Osteocyte (in vitro differentiated cells): ENCODE measurements at places on chromosomes 7 and 10. TPM values are rescaled to one million over a fixed set of nuclear protein-coding genes. Genes with fewer than 3 reads are reported as not detected.

DNA sequence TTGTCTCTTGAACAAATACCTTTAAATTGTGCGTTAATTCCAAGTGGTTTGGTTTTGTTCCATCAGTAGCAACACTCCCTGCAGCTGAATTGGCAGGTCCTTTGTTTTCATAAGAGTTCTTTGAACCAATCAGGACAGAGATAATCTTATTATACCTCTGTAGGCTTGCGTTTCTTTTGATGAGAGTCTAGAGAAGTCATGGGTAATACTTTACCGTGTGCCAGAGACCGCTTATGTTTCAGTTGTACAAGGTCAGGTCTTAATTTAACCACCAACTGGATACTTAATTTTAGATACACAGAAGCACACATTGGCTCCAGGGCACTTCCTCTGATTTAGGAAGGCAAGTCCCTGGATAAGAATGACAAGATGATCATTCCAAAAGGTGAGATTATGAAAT, at the start of gene ASB15:
Gene ASB15, plus strand, starts transcription at position 292 of the 400 bp plus-strand sequence. CDS start 12,682 bp downstream, outside the sequence.
- DNase-seq, result no peak

GRCh38 chr7:96016056-96016586, 243.8 kb downstream of the DYNC1I1 start:
- DNase-seq, result no peak

- DNase-seq, result no peak
These were observed 271.5 kb upstream of the ZWINT start for GRCh38 chr10:56632537-56632936.

DNA sequence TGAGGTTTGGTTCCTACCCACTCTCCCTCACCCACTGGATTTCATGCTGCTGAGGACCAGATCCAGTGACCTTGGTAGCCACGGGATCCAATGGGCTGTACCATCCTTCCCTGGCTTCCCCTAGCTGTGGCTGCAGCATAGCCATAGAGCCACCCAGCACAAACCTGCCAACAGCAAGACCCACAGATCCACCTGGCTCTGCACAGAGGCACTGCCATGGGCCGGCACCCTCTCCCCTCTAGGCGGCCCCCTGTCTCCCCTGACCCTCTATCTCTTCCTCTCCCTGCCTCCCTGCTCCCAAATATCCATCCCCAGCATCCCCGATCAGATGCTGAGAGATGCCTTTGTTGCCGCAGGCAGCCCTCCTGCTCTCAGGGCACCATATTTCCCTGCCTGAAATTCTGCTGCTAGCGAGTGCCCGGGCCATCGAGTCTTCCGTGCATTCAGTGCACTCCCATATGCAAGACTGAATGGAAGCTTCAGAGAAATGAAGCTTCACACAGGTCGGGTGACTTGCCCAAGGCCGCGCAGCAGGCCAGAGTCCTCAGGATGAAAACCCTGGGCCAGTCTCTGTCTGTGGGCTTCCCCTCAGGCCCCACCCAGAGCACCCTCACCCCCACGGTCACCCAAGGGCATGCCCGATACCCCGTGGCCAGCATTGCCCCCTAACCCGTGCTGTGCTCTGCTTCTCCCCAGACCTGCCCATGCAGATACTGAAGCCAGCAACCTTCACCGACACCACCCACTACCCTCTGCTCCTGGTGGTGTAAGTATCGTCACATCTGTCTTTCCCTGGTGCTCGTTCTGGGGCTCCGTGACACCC, 130.8 kb downstream of the PAXIP1 start:
- no peak for DNase-seq

DNA sequence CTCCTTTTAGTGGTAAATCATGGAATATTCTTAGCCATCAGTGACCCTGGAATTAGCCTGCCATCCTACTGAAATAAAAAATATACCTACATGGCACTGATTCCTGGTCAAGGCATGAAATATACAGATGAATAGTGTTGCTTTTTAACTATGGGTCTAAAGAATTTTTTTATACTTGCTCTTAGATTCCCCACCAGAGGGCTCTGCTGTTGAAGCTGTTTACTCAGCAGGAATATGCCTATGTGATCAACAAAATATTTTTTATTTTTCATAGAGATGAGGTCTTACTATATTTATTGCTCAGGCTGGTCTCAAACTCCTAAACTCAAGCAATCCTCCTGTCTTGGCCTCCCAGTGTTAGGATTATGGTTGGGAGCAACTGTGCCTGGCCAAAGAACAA, 13.5 kb downstream of the ZC3HC1 start:
- DNase-seq, result no peak

GRCh38 chr7:99210265-99210970, 2.5 kb upstream of the KPNA7 start:
- no peak for DNase-seq

DNA sequence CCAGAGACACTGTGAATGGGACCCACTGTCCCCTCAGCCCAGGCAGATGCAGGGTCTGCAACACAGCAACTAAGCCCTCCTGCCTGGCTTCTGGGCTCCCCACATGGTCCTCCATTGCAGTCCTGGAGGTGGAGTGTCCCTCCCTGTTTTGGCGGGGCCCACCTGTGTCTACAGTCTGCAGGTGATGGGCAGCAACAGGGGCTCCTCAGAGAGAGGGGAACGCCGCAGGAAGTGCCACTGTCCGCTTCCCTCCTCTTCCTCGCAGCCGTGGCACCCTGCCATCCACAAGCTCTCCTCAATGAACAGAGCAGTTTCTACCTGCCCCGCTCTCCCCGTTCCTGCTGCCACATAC, 9.3 kb downstream of the CAMK2G start:
- DNase-seq, result no peak

DNA sequence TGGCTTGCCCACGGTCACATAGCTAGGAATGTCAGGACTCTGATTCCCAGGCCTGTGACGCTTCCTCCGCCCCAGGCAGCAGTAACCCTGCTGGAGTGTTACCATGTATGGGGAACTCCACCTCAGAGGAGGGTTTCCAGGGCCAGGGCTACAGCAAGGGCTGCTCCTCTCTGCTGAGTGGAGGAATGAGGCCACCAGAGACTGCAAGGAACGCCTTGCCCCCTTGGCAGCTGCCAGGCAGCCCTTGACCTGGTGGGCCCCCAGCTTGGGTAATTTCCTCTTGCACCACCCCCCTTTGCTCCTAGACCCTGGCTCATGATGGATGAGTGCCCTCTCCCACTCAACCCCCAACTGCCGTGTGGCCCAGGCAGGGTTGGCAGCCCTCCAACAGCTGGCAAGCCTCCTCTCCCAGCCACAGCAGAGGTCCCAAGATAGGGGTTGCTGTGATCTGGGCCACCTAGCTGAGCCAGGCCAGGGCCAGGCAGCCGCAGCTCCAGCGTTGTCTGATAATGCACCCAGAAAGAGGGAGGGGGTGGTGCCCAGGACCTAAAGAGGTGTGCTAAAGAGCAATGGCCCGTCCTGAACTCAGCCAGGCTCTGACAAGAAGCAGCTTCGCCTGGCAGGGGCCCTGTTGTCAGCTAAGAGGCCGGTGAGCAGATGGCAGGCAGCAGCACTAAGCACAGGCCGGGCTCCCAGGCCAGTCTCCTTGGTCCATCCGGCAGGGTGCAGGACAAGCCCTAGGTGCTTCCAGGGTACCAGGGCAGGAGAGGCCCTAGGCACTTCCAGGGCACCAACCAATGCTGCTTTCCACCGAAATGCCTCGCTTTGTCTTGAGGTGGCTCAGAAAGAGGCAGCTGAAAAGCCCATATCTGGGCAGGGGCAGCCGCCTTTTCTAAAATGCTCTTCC, 35.4 kb downstream of the DRGX start:
- peak; percentile 86 for DNase-seq

DNA sequence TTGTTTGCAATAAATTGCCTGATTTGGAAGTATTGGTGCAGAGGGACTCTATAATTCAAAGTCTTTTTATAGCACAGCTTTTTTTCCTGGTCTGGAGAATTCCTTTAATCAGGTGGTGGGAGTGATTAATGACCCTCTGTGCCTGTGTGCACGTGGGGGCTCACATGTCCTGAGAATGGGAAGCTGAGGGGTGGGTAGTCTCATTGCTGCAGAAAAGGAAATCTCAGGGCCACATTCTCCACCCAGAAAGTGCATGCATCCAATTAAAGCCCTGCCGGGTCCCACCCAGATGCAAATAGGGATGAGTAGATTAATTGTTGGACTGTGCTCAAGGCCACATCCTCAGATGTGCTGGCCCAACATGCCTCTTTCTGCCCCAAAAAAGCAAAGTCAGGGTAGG, 324.7 kb downstream of the CXCL12 start:
- DNase-seq, result no peak

DNA sequence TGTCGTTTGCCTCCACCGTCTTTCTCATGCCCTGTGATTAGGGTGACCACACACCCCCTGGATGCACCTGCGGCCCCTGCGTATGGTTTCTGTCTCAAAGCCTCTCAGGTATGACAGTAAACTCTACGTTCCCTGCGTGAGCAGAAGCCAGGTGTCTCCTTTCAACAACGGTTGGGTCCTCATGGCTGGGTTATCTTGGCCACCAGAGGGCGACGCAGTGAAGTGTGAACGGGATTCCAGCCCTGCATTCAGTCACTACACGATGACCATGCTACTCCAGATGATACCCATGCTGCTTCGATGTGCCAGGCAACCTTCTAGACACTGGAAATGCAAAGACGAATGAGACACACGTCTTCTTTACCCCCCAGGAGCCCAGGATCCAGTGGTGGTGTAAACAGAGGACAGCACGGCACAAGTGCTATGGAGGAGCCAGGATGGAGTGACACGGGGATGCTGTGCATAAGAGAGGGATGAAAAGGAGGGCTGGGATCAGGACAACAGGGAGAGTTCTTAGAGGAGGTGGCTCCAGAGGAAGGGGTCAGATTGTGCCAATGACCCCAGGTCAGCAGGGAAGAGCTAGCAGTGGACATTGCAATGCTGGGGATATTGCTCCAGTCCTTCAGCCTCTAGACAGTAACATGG, 228.1 kb upstream of the PFKP start:
- DNase-seq, result no peak

- no peak for DNase-seq
These were observed 131.6 kb upstream of the AHR start for GRCh38 chr7:17166824-17167379.

DNA sequence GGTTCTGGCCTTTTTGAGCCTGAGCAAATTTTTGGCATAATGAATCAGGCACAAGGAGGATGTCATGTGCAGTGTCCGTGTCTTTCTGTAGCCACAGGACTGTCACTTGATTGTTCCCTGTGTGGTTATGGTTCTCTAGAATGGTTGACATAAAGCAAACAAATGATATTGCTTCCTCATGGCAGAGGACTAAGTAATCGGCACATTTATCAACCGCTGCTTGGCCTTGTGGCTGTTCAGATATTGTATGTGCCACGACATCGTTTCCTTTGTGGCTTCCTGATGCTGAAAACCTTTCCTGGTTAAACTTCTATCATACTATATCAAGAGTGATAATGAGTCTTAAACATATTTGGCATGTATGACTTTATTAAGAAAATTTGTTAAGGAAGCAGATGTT, 598.8 kb downstream of the SUGCT start:
- DNase-seq, result no peak

DNA sequence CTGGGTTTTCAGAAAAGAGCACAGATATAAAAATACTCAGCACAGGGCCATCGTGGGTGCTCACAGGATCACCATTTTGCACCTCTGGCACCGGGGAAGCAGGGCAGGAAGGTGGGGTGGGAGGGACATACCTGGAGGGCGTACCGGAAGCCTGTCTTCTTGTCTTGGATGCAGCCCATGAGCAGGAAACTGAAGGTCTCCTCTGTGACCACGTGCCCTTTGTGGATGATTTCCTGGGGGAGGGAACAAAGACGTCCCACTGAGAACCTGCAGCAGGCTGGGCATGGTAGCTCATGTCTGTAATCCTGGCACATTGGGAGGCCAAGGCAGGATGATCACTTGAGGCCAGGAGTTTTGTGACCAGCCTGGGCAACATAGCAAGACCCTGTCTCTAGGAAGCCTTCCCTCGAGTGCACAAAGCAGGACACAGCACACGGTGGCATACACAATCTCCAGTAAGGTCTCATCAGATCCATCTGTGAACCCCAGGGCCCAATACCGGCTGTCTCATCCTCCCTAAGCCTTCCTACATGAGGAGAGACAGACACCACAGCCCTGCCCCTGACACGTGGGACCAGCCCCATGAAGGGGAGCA, 9.5 kb downstream of the PTCD1 start:
- no peak for DNase-seq

GRCh38 chr10:84138478-84139125, 707 bp upstream of the GHITM start:
- DNase-seq, result no peak

- DNase-seq, result no peak
These were observed 288.9 kb upstream of the KLF6 start for GRCh38 chr10:4073912-4074311.

DNA sequence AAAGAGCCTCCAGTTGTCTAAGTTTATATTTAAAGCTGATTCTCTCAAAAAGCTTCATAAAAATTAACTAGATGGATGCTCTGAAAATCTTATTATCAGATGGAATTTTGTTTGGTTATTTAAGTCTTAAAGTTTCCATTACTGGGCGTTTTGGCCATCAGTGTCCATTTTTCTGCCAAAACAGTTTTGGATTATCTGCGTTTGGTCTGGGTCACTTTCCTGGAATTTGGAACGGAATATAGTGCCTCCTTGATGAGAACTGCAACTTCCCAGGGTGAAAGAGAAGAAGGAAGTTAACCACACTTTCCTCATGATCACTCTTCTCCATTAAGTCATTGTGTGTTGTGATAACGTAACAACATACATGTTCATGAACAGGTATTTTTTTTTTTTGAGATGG, 764.9 kb upstream of the AUTS2 start:
- DNase-seq, result no peak

DNA sequence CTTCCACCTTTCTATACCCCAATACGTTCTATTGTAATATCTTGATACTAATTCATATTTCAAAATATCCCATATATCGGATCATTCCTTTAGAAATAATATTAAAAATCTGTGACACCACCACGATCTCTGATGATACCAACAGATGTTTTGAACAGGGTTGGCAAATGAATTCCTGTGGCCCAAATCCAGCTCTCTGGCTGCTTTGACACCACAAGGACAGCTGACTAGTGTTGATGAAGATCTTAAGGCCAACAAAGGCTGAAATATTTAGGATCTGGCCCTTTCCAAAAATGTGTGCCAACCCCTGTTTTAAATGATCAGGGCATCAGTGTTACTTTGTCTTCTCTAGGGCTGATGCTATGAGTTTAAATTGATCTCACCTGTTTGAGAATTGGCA, 380.7 kb upstream of the PFKP start:
- no peak for DNase-seq

- no peak for DNase-seq
These were observed 15.4 kb downstream of the ACSL5 start for GRCh38 chr10:112389271-112389822.

GRCh38 chr7:135538376-135538775, 19.3 kb upstream of the NUP205 start:
- DNase-seq, result no peak

GRCh38 chr7:37786741-37787569, 61.4 kb upstream of the NME8 start:
- no peak for DNase-seq

- DNase-seq, result no peak
These were observed 43.7 kb downstream of the SRPK2 start for GRCh38 chr7:105345003-105345402.

- no peak for DNase-seq
These were observed 207.1 kb upstream of the GHITM start for GRCh38 chr10:83932245-83932644.

GRCh38 chr10:32961343-32961894, 3.4 kb upstream of the ITGB1 start:
- DNase-seq, result no peak

The LOXL4 gene
- 2.1 and 2.9 TPM in 2 replicates for total RNA-seq

The FOXI2 gene
- total RNA-seq, result not detected in 2 replicates

The CHRM2 gene
- 27.3 and 30.0 TPM in 2 replicates for total RNA-seq

The TMEM130 gene
- 1.5 and 1.7 TPM in 2 replicates for total RNA-seq

The SPDYE2 gene
- total RNA-seq, result not detected in 2 replicates

The GNAT3 gene
- not detected in 2 replicates for total RNA-seq

The TSPAN15 gene
- total RNA-seq, result 0.94 TPM in 1 of 2 replicates, not detected in the other

The SLC26A3 gene
- not detected in 2 replicates for total RNA-seq

The TAS2R3 gene
- total RNA-seq, result 1.6 and 2.6 TPM in 2 replicates

The CLEC2L gene
- not detected in 2 replicates for total RNA-seq

The MYPN gene
- 1.0 and 1.8 TPM in 2 replicates for total RNA-seq

The PNLIP gene
- total RNA-seq, result not detected in 2 replicates
